ENCODE measurements at places on chromosomes 16 and 17.

GRCh38 chr17:56884483-56885311, 29.2 kb downstream of the TRIM25 start:
- no peak for DNase-seq

DNA sequence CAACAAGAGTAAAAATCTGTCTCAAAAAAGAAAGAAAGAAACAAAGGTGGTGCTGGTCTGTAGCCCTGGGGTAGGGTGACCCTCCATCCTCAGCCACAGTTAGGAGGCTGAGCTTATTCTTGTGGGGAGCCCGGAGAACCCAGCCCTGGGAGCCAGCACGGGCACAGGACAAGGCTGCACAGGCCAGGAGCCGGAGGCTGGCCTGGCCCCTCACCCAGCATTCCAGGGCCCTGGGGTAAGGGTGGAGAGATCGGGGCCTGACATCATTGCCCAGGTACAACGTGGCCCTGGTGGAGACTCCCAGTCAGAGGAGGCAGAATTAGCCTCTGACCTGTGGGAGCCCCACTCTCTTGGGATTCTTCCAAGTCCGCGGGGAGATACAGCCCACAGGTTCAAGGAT, 10.3 kb upstream of the KRT17 start:
- no peak for DNase-seq

GRCh38 chr16:57999971-58000705, at the start of gene ZNF319:
TSS of gene ZNF319 (minus strand) at chr16:58000672. CDS start at chr16:57998265, 2,407 bp downstream.
- DNase-seq, result peak; percentile 29

DNA sequence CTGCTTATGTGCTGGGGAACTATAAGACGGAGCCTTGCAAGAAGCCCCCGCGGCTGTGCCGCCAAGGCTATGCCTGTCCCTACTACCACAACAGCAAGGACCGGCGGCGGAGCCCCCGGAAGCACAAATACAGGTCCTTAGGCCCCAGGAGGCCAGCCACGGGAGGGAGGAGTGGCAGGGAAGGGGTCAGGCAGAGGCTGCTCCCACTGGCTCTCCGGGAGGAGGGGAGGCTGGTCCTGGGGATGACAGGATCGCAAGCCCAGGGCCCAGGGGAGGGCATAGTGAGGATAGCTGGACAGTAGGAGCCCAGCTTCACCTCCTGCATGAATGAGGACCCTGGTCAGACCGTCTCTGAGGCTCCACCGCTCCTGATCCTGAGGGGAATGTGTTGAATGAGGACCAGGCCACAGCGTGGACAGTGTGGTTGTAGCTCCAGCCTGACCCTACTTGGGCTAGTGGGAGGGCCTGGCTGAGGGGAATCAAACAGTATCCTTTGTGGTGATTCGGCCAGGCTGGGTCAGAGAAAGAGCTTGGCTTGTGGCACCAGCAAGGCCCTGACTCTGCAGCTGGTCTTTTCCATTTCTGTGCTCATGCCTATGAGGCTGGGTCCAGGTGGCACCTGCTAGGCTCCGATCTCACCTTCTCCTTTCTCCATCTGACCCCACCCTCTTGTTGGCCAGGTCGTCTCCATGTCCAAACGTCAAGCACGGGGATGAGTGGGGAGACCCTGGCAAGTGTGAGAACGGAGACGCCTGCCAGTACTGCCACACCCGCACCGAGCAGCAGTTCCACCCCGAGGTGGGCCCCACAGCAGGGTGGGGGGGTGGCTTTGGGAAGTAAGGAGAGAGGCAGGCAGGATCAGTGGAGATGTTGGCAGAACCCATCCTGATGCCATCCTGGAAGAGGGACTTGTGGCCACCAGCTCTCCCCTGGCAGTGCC, 28.7 kb downstream of the UNK start:
- no peak for DNase-seq

- no peak for DNase-seq
These were observed 37.8 kb upstream of the ADGRG1 start for GRCh38 chr16:57590654-57591085.

DNA sequence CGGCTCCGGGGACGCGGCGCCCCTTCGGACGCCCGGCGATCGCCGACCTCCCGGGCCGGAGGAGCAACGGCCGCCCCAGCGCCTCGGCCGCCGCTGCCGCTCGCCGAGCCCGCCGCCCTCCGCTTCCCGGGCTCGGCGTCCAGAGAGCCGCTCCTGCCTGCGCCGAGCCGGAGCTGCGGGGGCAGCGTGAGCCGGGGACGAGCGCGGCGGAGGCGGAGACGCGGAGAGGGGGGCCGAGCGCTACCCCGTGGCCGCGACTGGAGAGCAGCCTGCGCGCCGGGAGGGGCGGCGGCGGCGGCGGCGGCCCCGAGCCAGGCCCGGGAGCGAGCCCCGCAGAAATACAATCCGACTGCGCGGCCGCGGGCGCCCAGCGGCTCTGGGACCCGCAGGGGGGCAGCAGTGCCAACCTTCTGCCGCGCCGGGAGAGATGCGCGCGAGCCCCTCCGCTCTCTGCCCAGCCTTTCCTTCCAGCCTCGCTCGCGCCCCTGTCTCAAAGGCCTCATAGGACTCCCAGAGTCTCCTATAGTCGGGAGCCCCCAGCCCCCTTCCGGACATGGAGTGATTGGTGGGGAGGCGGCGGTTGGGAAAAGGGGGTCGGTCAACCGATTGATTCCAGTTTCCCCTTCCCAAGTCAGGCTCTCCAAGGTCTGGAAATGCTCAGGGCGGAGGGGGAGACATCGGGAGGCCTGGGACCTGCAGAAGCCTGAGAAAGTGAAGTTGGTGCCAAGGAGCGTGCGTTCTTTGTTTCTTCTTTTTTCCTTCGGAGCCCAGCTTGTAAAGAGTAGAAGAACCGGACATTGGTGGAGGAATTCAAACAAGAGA, 1.0 kb upstream of the SDK2 start:
- peak; percentile 12 for DNase-seq

- DNase-seq, result no peak
These were observed 33.1 kb upstream of the SBK1 start for GRCh38 chr16:28259091-28259780.

GRCh38 chr17:75131278-75132017, at the start of gene NT5C:
TSS of gene NT5C (minus strand) at chr17:75131742. CDS start at chr17:75131707, 35 bp downstream.
- DNase-seq, result peak; percentile 76

- no peak for DNase-seq
These were observed 8.6 kb downstream of the SARM1 start for GRCh38 chr17:28379814-28380801.

- DNase-seq, result peak; percentile 48
These were observed 295.8 kb downstream of the FOXL1 start for GRCh38 chr16:86874141-86874540.

- peak; percentile 47 for DNase-seq
These were observed 35.2 kb upstream of the CBX4 start for GRCh38 chr17:79874329-79874981.

GRCh38 chr16:87995644-87996043, 44.4 kb downstream of the BANP start:
- DNase-seq, result no peak

DNA sequence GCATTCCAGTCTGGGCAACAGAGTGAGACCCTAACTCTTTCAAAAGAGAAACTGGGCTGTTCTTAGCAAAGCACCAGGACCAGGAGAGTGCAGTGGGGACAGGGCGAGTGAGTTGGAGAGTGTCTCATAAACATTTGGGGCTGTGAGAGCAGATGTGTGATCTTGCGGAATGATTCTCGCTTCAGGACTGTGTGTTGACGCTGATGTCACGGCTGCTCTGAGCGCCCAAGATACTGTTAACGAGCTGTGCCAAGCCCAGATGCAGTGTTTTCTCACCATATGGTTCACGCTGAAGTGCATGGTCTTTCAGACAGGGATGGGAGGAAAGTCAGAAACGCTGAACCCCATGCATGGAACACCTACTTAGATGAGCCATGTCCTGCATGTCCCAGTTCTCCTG, 438.2 kb downstream of the HS3ST4 start:
- DNase-seq, result no peak

GRCh38 chr17:53629188-53629587, 193.5 kb upstream of the KIF2B start:
- no peak for DNase-seq

GRCh38 chr16:12801511-12802042, 2.1 kb downstream of the CPPED1 start:
- no peak for DNase-seq

DNA sequence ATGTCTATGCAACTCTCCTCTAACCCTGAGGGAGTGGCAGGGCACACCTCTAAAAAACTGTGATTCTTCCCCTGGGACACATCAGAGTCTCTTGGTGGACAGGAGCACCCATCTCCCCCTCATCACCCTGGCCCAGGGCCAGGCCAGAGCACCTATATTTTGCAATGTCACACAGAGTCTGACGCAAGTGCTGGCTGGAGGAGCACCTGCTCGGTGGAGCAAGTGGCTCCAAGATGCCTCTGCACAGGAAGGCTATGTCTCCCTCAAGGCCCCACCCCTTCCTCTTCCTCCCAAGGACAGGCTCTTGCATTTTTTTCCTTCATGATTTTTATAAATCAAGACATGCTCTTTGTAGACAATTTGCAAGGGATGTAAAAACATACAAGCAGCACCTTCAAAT, 13.3 kb downstream of the SNN start:
- DNase-seq, result no peak

- DNase-seq, result no peak
These were observed 4.8 kb downstream of the ABCA10 start for GRCh38 chr17:69223809-69224208.

DNA sequence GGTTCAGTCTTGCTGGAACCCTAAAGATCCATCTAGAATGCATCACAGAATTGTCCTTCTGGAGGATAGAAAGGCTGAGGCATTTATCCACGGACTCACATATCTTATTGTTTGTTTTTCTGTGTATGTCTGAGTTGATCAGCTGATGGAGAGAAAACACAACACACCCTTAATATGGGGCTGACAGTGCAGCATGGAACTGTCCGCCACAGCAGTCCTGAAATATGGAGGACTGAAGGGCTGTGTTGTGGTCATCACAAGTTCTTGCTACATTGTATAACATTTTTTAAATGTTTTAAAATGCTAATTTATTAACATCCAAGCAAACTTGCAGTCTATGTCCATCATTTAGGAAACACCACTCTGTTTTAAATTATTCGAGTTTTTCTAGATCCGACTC, 448.9 kb upstream of the ERCC4 start:
- peak; percentile 16 for DNase-seq

GRCh38 chr16:23629516-23629915, 11.6 kb downstream of the PALB2 start:
- no peak for DNase-seq

GRCh38 chr16:66954097-66954659, 6.9 kb upstream of the CES3 start:
- DNase-seq, result peak; percentile 83

DNA sequence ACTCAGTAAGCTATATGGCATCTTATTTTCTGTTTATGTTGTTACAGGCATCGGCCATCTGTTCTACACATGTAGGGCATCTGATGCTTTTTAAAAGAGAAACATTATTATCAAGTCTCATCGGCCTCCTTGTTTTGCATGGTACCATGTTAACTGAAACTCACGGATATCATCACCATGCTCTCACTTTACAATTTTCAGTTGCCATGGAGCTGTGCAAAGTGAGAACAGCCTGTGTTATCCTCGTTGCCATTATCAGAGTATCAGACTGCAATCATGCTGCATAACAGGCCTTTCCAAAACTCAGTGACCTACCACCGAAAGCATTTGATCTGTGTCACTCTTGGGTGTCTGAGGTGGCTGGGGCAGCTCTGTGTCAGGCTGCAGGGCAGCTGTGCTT, 110.3 kb downstream of the C17orf67 start:
- DNase-seq, result no peak

DNA sequence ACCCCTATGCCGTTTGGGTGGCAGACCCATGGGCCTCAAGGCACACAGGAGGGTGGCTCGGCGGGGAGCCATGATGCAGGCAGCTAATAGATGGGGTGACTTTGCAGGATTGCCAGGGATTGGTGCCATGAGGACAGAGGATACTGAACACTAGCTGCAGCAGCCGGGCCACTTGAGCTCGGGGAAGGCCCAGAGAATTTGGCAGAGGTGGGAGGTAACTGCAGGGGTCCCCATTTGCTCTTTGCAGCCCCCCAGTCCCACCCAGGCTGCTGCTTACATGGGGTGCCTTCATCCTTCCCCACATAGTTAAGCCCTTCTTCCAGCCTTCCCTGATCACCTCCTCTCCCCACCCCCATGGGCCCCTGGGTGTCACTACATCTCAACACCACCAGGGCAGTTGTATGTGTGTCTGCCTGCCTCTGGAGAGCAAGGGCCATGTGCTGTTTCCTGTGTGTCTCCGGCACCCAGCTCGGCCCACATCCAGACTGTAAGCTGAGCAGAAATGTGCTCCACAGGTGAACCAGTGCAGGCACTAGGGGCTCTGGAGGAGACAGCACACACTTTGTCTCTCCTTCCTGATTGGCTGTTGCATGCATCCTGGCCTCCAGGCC, 52.0 kb downstream of the SREBF1 start:
- no peak for DNase-seq

GRCh38 chr17:75809631-75810111, 25.1 kb downstream of the UNK start:
- DNase-seq, result no peak

- DNase-seq, result no peak
These were observed 220 bp upstream of the ARHGAP44 start for GRCh38 chr17:12789075-12789480.

DNA sequence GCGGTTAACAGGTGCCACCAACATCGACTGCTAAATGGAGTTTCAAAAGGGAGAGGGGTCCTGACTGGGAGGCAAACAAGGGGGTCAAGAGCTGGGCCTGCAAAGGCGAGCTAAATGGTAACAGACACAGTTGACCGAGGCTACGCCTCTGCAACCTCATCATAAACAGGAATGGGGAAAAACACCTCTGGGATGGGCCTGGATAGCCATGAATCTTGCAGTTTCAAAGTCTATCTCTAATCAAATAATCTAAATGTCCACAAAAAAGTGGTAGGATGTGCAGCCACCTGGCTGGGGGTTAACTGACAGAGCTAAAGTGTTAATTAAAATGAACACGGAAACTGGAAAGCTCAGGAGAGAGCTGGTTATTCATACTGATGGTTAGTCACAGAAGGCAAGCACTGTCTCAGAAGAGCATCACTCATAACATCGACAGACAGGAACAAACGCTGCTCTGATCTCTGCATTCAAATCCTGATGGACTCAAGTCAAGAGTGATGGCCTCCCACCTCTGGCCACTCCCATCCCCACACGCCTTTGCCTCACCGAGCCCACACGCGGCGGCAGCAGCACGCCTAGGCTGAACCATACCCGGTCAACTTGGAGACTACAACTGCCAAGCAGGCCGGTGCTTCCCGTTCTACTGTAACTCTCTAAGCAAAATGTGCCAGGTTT, 56.3 kb downstream of the CREBBP start:
- no peak for DNase-seq

DNA sequence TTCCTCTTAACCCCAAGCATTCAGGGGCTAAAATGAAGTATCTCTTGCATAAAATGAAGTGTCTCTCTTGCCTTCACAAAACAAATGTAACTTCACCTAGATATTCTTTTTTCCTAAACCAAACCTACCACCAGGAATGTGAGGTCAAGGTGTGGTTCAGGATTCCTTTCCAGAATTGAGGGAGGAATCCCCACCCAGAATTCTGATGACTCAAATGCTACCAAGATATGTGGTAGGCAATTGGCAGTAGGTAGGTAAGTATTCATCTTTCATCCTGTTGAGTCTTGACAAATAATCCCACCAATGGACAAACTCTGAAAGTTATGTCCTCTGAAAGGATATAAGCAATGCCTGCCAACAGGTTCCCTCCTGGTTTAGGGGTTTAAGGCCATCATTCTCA, 26.2 kb downstream of the TRIM16 start:
- DNase-seq, result no peak

Measured in DND-41 (cell line).